Left forelimb (tissue), 1 donor: ENCODE measurements at places on chromosomes 7 and 10.

DNA sequence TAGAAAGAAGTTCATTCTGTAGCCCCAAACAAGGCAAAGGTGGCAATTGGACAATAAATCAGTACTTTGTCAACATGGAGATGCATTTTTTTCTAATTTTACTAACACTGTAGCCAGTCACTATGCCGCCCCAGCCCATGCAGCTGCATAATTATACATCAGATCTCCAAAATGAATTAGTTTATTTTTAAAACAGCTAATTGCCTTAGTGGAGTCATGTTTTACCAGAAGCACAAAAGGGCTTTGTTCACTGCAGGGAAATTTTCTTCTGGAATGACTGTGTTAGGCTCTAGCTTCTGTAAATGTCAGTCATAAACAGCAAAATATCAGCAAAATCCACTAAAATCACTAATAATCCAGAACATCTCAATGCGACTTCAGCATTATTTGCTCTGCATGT, 20.1 kb upstream of the HDAC9 start:
- DNase-seq = no peak

- DNase-seq = no peak
Measured at GRCh38 chr7:23294549-23295400, 4.4 kb upstream of the MALSU1 start.

GRCh38 chr10:59434463-59435321, 72.3 kb upstream of the FAM13C start:
- no peak for DNase-seq

DNA sequence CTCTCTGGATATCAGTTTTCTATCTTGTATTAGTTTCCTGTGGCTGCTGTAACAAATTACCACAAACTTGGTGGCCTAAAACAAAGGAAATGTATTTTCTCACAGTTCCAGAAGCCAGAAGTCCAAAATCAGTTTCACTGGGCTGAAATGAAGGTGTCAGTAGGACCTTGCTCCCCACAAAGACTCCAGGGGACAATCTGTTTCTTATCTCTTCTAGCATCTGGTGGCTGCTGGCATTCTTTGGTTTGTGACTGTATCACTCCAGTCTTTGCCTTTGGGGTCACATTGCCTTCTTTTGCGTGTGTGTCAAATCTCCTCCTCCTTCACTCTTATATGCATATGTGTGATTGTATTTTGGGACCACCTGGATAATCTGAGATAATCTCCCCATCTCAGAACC, 153.0 kb upstream of the PRPS1L1 start:
- no peak for DNase-seq

DNA sequence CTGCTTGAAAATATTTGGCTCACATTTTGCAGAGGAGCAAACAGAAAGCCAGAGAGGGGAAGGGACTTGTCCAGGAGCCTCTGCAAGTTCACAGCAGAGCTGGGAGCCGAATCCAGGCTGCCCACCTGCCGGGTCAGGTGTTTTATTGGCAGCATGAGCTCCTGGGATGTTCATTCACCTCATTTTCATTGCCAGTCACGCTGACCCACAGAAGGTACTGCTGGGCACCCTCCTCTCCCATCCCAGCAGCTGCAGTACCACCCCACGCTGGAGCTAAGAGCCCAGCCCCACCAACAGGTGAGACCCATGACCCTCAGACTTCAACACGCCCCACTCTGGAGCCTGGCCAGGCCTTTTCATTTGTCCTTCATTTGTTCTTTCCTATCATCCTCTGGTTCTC, 102.7 kb downstream of the GRID1 start:
- peak; percentile 20 for DNase-seq

DNA sequence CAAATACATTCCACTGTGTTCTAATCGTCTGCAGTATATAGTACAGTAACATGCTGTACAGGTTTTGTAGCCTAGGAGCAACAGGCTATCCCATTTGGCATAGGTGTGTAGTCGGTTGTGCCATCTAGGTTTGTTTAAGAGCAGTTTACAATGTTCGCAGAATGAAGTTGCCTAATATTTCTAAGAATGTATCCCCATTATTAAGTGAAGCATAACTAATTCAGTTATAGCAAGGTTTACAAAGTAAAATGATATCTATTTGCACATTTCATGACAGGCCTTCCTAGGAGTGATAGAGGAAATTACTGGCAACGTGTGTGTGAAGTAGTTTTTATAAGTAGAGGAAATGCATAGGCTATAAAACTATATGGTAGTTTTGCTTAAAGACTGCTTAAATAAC, 4.0 kb downstream of the CREM start:
- DNase-seq = no peak

DNA sequence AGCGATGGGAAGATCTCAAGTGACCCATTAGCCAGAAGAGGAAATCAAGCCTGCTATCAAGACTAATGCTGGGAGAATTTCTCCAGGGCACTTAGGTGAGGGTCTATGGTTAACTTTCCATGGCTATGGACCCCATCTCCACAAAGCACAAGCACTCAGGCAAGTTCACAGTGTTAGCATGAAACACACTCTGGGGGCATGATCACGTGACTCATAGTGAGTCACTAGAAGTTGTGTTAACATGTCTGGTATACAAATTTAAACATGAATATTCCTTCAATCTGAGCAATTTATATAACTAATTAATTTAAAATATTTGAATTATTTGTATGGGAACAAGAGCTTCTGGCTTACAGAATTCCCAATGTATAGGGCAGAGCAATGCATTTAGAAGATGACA, 131.8 kb downstream of the FAM204A start:
- no peak for DNase-seq

- no peak for DNase-seq
Measured at GRCh38 chr7:52423251-52423650, 612.2 kb upstream of the POM121L12 start.

DNA sequence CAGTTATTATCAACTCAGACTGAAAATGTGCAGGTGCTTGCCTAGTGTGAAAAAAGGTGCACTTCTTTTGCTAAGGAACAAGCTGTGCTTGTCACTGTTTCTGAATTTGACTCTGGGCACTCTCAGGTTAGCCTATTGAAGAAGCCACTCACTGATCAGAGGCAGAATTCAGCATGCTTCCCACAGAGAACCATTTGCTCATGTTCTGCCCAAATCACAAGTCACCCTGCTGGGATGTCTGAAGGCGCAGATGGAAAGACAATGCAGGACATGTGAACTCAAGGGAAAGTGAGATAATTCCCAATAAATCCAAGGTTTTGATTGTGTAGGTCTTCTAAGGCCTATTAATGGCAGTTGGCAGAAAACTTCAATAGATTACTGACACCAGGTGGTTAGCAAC, 47.8 kb upstream of the CSTF2T start:
- DNase-seq = no peak

DNA sequence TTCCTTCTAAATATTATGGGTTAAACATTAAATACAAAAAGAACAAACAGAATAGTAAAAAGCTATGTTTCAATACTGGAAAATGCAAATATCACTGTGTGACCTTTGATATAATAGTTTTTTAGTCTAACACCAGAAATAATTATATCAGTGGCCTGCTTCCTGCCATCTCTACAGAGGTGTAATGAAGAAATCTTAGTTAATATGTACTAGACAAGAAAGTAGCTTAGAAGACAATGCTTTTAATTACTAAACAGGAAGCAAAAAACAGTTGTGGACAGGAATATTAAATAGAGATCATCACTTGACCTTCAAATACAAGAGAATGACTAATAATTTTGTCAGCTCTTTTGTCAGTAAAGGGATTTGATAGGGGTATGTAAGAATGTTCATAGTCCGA, 47.4 kb upstream of the LRRN3 start:
- no peak for DNase-seq

GRCh38 chr10:17265468-17265867, 37.4 kb downstream of the VIM start:
- DNase-seq = no peak

- DNase-seq = no peak
Measured at GRCh38 chr7:28615091-28615490, 202.8 kb downstream of the CREB5 start.

GRCh38 chr10:33304423-33305225, 29.8 kb downstream of the NRP1 start:
- DNase-seq = no peak

GRCh38 chr7:124440081-124440480, 325.5 kb downstream of the GPR37 start:
- DNase-seq = no peak

- no peak for DNase-seq
Measured at GRCh38 chr7:134009314-134010110, 117.6 kb upstream of the LRGUK start.

GRCh38 chr7:121530227-121531174, 134.4 kb upstream of the FAM3C start:
- no peak for DNase-seq

- no peak for DNase-seq
Measured at GRCh38 chr7:131692131-131692960, 135.9 kb upstream of the PODXL start.

DNA sequence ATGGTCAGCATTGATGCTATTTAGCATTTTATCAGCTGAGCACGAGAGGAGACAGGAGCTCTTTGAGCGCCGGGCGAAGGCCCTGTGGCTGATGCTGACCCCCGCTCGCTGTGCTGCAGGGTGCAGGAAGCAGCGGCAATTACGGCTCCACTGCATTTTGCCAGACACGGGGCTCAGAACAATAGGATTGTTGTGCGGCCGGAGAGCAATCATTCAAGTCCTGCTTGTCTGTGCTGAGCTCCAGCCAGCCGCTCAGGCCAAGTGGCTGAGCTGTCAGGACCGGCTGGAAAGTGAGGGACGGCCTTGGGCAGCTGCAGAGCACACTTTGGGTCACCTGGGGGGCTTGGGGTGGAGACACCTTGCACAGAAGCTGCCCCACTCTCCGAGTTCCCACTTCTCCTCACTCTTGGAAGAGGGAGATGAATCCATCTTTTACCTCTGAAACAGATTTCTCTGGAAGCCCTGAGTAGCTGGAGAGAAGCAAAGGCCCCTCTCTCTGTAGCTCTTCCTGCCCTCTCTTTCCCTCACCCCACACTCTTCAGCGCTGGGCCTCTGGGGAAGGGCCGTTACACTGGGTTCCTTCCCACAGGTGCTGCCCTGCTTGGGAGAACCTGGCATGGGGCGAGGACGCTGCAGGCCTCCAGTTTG, 17.3 kb upstream of the ADARB2 start:
- DNase-seq = no peak

DNA sequence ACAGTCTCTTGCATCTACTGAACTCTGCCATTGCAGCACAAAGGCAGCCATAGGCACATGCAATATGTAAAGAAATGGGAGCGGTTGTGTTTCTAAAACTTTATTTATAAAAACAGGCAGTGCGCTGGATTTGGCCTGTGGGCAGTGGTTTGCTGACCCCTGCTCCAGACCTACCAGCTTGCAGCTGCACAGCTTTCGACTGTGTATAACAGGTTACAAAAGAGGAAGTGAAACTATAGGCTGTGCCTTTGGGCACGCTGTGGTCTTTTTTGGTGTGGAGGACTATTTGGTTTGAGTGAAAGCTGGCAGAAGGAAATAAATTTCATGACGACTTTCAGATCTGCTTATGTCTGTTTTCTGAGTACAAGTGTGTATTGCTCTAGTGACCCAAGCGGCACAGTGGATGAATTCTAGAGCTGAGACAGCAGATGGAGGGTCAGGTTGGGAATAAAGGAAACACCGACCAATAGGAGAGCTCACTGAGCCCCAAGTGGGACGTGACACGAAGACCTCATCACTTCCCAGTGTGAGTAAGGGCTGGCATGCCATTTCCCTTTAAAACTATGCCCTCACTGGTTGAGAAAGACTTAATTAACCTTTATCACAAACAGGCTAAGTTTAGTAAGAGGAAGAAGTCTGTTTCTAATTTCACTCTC, 152.7 kb downstream of the ANK3 start:
- DNase-seq = no peak

GRCh38 chr10:10818082-10818481, 199.6 kb upstream of the CELF2 start:
- DNase-seq = no peak

- no peak for DNase-seq
Measured at GRCh38 chr7:130144312-130145171, 60.7 kb downstream of the TMEM209 start.

DNA sequence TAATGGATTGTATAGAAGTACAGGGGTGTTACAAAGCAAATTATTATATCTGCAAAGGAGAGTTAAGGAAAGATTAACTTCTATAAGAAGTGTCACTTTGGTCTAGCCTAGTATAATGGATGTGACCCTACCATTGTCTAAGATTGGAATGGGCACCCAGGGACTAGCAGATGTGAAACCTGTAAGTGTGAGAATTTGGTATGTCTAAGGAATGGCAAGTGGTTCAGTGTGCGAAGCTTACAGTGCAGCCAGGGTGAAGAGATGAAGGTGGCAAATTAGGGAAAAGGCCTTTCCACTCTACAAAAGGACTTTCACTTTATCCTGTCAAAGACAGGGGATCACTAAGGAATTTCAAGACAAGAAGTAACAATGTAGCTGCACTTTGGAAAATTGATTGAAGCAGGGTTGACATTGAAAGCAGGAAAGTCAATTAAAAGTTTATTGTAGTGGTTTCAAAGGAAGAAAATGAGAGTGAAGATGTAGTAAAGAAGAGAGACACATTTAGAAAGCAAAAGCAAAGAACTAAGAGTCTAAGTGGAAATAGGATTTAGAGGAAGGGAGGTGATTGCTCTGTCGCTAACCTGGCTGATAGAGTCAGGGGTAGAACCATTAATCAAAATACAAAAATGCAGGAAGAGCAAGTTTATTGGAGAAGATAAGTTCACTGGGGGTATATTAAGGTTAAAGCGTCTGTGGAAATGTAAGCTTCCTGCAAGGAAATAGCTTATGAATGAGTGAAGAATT, 47.4 kb downstream of the KCND2 start:
- DNase-seq = no peak

GRCh38 chr10:11510736-11511135, 100.7 kb downstream of the USP6NL start:
- DNase-seq = no peak

DNA sequence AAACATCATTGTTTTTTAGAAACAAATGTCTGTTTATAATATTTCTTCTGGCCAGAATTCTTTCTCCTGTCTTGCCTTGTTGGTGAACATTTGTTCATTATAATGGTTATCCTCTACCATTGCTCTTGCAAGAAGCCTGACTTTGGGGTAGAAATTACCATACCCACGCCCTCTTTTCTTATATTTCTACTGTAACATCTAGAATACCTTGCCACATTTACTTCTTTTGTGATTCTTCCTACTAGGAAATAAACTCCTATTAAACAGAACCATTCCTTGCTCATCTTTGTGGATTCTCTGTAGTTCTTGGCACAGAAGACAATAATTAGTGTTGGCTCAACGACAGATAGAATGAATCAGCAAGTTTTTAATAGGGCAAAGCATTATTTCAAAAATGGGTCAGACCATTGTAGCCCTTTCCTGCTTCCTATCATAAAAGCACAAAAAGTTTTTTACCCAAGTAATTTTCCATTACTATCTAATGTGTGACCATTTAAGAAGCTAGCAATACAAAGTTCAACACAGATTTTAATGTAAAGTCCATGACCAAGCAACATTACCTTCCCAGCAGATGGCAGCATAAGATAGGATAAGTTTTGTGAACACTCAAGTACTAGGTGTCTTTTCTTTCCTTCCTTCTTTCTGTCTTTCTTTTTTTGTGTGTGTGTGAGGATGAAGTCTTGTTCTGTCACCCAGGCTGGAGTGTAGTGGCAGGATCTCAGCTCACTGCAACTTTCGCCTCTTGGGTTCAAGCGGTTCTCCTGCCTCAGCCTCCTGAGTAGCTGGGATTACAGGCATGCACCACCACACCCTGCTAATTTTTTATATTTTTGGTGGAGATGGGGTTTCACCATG, 270.4 kb downstream of the HGF start:
- no peak for DNase-seq

GRCh38 chr10:76082232-76082631, 650.8 kb downstream of the LRMDA start:
- no peak for DNase-seq
